ENCODE measurements at places on chromosomes 1 and 21.

- H3K4me1 ChIP-seq: peaks cover 5% of the 10 kb centered on the region
- DNase-seq: no peak
- H3K27ac ChIP-seq: no peak overlapping the region
- H3K36me3 ChIP-seq: no peaks in the 10 kb centered on the region
- H3K4me3 ChIP-seq: no peak overlapping the region
These were observed 141.5 kb upstream of the FGGY start for GRCh38 chr1:59155351-59155750.

GRCh38 chr1:35605071-35605866 is 32.2 kb downstream of the TFAP2E start:
- no peaks in the 10 kb centered on the region for H3K4me1 ChIP-seq
- H3K27ac ChIP-seq: no peak overlapping the region
- H3K27me3 ChIP-seq: no peaks in the 10 kb centered on the region
- DNase-seq: no peak

- DNase-seq: no peak
- no peak overlapping the region for H3K27ac ChIP-seq
- no peaks in the 10 kb centered on the region for H3K4me1 ChIP-seq
- no peaks in the 10 kb centered on the region for H3K36me3 ChIP-seq
- no peak overlapping the region for H3K4me3 ChIP-seq
These were observed 21.9 kb upstream of the MRPS14 start for GRCh38 chr1:175045097-175045496.

GRCh38 chr1:101242324-101243050 is 5.7 kb downstream of the S1PR1 start:
- H3K27ac ChIP-seq: peak overlapping the region; percentile 33
- no peak for DNase-seq
- H3K27me3 ChIP-seq: no peaks in the 10 kb centered on the region
- H3K36me3 ChIP-seq: peaks cover 40% of the 10 kb centered on the region

DNA sequence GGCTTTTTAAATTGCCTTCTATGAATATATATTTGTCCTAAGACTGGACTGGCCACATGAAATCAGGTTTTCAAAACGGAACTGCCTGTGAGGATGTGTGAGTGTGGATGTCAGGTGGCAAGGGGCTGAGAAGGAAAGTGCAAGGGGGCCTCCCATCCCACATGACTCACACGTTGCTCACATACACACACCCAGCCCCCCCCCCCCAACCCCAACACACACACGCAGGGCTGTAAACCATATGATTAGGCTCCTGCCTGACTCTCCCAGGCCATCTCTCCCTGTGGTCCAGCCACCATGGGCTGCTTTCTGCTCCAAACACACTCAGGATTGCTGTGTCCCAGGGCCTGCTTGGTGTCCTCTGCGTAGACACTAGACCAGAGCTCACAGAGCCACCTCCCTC is 22.4 kb downstream of the DEGS1 start:
- H3K27ac ChIP-seq: no peak overlapping the region
- H3K4me3 ChIP-seq: no peak overlapping the region
- H3K4me1 ChIP-seq: peaks cover 4% of the 10 kb centered on the region
- DNase-seq: no peak
- H3K36me3 ChIP-seq: no peaks in the 10 kb centered on the region
- H3K27me3 ChIP-seq: no peaks in the 10 kb centered on the region

- H3K36me3 ChIP-seq: peaks cover 16% of the 10 kb centered on the region
- no peak overlapping the region for H3K27ac ChIP-seq
- no peak for DNase-seq
- no peaks in the 10 kb centered on the region for H3K27me3 ChIP-seq
- H3K4me3 ChIP-seq: no peak overlapping the region
These were observed 21.4 kb downstream of the PER3 start for GRCh38 chr1:7805460-7805859.
